Colonic mucosa (tissue), 4 donors: ENCODE measurements at places on chromosomes 3 and 15. TPM values are rescaled to one million over a fixed set of nuclear protein-coding genes. Genes with fewer than 3 reads are reported as not detected.
A peak's percentile ranks its signal among the peaks of the same experiment; 100 is the strongest.

CCR2 gene
- 1.5 TPM for total RNA-seq

FETUB gene
- 0.27 TPM for total RNA-seq

C2CD4B gene
- 2.6 TPM for total RNA-seq

CEMIP gene
- total RNA-seq = 2.1 TPM

CLDN11 gene
- total RNA-seq = 1.3 TPM

- no peak for DNase-seq
Measured at GRCh38 chr3:72505539-72506405, 342.5 kb downstream of the SHQ1 start.

- peak; percentile 100 for DNase-seq
Measured at GRCh38 chr3:133573054-133573628, 345 bp upstream of the CDV3 start.

DNA sequence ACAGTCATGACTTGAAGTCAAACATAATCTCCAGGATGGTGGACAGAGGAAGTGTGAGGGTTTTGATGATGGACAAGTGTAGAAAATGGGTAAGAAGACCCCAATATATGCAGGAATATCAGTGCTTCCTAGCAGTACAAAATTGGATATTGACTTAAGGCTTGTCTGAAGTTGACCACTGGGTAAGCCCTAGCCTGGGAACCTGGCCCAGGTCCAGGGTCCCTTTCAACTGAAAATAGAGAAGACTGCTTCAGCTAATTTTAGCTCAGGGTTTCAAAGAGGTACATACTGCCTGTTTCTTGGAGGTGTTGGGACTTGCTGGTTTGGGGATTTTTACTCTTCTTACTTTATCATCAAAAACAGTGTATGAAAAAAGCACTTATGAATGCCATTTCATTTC, 4.7 kb downstream of the NR1D2 start:
- no peak for DNase-seq

- DNase-seq = peak; percentile 79
Measured at GRCh38 chr3:23999012-23999641, 54.0 kb downstream of the NR1D2 start.

- DNase-seq = no peak
Measured at GRCh38 chr3:179181993-179182551, 33.9 kb downstream of the PIK3CA start.

GRCh38 chr3:89964347-89964746, 856.9 kb downstream of the EPHA3 start:
- no peak for DNase-seq

GRCh38 chr3:14290631-14291385, 111.6 kb upstream of the SLC6A6 start:
- DNase-seq = peak; percentile 57

GRCh38 chr3:42292009-42292408, 26.0 kb upstream of the CCK start:
- no peak for DNase-seq
